A549 (cell line): ENCODE measurements at places on chromosomes 4 and X.
A peak's percentile ranks its signal among the peaks of the same experiment; 100 is the strongest.

- DNase-seq: no peak
Observed at GRCh38 chrX:39398215-39398962, 597.1 kb downstream of the MID1IP1 start.

DNA sequence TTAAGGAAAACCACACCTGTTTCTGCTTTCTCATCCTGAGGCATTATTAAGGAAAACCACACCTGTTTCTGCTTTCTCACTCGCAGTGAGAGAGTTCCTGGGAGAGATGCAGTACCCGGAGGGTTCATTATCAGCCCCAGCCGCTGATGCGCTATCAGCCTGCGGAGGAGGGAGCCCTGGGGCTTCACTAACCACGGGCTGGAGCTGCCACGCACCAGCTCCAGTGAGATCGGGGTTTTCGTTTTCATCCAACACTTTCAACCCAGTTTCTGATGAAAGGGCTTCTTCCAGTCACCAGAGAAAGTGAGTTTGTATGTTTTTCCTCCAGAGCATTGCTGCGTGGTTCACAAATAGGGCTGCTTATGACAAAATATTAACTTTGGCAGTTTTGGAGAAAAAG lies 93.2 kb upstream of the PRKX start:
- no peak for DNase-seq

DNA sequence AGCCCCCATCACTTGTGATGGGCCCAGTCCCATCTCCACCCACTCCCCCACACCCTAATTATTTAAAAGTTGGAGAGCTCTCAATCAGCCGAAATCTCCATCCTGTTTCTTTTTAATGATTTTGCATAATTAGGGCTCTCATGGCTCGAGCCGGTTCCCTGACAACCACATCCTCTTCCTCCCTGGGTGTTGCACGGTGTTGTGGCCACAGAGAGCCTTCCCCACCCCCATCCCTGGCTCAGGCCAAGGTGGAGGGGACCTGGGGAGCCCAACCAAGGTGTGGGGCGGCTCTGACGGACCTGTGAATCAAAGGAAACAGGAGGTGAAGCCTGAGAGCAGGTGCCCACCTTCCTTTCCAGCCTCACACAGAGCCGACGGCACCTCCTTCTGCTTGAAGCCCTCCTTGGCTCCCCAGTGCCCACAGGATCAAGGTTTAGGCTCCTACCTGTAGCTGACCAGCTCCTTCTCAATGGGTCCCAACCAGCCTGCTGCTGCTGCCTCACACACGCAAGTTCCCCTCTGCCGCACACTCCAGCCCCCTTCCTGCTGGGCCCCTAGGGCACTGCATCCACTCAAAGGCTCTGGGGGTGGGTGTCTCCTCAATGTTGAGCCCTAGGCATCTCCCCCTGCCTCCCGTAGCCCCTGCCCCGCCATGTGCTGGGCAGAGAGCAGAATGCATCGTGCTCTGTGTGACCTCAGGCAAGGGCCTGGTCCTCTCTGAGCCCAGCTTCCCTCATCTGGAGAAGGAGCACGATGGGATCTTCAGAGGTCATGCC lies 68.7 kb downstream of the WFS1 start:
- DNase-seq: no peak

DNA sequence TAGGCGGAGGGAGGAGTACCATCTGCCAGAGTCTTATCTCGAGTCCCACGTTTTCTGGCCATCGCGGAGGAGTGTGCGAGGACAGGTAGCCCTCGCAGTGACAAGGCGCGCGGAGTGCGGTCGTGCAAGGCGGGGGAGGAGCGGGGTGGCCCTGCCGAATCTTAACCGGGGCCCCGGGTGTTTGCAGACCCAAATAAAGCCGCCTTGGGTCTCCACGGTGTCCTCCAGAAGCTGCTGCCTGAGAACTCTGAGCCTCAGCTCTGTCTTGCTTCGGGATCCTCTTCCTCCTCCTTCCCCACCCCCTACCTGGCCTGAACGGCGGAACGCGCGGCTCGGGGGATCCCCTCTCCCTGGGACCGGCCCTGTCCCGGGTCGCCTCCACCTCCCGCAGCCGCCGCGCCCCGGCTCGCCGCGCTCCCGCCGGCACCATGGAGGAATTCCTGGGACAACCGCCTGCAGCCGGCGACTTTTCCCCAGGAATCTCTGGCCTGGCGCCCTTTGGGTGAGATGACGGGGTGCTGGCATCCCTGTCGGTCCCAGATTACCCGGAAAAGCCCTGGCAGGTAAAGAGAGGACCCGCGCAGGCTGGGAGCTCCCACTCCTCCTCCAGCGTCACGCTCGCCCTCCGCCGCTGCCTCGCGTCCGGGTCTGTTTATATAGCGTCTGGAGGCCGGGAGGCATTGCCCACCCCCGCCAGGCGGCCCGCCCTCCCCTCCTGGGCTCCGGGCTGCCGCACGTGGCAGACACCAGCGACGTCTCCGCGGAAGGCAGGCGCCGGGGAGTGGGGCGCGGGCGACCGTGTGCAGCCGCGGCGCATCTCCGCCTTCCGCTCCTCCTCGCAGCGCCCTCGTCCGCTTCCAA lies at the start of gene GALNTL6:
Gene GALNTL6 (plus strand): TSS at position 740 of the 861 bp plus-strand sequence.
- DNase-seq: peak; percentile 8

GRCh38 chr4:48570646-48571220 lies 80.7 kb downstream of the ZAR1 start:
- DNase-seq: no peak

GRCh38 chr4:123363729-123364128 lies 32.9 kb upstream of the SPRY1 start:
- DNase-seq: no peak

- DNase-seq: no peak
Observed at GRCh38 chr4:31246856-31247255, 526.7 kb downstream of the PCDH7 start.

DNA sequence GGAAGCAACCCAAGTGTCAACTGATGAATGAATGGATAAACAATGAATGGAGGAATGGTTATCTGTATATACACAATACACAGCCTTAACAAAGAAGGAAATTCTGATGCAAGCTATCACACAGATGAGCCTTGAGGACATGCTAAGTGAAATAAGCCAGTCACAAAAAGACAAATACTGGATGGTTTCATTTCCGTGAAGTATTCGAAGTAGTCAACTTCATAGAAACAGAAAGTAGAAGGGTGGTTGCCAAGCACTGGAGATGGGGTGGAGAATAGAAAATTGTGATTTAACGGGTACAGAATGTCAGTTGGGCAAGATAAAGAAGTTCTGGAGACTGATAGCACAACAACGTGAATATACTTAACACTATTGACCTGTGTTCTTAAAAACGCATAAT lies 28.2 kb downstream of the CENPU start:
- DNase-seq: no peak
